Eye (tissue), 1 donor: ENCODE measurements at places on chromosomes 13 and 19.

- DNase-seq: no peak
These were observed 15.1 kb downstream of the TM9SF2 start for GRCh38 chr13:99516153-99516929.

DNA sequence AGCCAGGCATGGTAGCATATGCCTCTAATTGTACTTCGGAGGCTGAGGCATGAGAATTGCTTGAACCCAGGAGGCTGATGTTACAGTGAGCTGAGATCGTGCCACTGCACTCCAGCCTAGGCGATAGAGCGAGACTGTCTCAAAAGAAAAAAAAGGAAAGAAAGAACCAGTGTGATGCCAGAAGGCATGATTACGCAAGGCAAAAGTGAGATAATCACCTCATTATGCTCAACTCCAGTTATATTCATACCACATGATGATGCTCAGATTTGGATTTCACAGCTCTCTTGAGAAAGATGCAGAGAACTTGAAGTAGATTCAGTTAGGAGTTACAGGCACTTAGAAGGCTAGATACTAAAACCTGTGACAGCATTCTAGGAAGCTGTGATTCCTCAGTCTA is 21.8 kb downstream of the RCBTB1 start:
- no peak for DNase-seq

- no peak for DNase-seq
These were observed 19.9 kb upstream of the CACTIN start for GRCh38 chr19:3646336-3647092.

DNA sequence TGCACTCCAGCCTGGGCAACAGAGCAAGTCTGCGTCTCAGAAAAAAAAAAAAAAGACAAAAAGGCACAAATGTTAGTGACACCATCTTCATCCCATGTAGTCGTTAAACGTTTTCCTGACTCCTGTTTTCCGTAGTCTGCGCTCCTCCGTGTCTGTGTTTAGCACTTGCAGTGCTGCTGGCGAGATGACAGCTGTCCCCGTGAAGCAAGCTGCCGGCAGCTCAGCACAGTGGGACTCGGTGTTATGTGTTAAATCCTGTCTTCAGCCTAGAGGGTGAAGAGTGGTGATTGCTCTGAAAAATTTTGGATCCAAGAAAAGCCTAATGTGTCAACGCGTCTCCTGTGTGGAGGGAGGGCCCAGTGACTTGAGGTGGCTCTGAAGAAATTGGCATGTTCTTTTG is 18.4 kb downstream of the UBXN6 start:
- no peak for DNase-seq

GRCh38 chr13:103671547-103671946 is 605.3 kb upstream of the SLC10A2 start:
- no peak for DNase-seq

- no peak for DNase-seq
These were observed 153.1 kb downstream of the RGCC start for GRCh38 chr13:41610404-41610803.

- DNase-seq: peak; percentile 86
These were observed 70.5 kb downstream of the GADD45B start for GRCh38 chr19:2546128-2547032.

GRCh38 chr19:51365211-51365964 is 800 bp downstream of the ETFB start:
- DNase-seq: peak; percentile 54
